ENCODE measurements at places on chromosomes 2 and 18.

GRCh38 chr2:62071760-62072680, 123.9 kb upstream of the B3GNT2 start:
- DNase-seq = no peak

DNA sequence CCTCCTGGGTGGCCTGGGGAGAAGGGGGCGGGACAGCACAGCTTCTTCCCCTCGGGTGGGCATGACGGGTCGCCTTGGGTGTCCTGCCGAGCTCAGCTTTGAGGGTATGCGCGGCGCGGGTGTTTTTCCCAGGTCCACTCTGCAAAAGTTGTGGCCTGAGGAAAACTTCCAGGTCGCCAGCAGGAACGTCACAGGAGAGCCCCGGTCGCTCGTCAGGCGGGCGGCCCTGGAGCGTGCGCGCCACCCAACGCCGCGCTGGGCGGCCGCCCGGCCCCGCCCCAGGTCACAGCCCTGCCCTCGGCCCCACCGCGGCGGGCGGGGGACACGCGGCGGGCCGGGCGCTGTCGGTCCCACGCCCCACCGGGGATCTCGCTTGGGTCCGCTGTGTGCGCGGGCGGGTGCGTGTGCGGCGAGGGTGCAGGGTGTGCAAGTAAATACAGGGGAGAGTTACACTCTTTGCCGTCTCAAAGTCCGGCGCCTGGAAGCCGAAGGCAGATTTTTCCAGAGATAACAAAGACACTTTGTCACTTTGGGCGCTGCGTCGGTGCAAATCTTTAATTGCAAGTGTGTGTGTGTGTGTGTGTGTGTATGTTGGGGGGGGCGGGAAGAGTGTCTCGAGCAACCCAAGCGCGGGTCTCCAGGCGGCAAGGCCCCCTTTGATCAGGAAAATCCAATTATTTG, 616 bp upstream of the SP5 start:
- no peak for DNase-seq

GRCh38 chr2:235661167-235661937, 167.5 kb downstream of the AGAP1 start:
- DNase-seq = no peak

DNA sequence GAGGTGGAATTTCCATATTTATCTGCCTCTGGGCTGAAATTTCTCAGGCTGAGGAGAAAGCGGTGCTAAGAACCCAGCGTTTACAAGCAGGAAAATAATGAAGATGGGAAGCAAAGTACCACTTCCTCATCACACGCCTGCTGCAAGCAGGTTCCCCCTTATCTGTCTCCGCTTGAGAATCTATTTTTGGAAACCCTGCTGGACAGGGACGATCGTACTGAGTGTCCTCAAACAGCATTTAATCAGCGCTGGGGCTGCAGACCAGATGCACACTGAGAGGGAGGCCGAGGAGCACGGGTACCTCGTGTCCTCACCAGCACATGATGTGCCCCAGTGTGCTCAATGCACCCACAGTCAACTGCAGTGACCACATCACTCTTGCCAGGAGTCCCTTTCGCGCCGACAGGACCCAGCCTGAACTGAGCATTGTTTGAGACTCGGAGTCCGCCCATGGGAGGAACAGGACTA, 160.4 kb downstream of the HDAC4 start:
- DNase-seq = no peak

DNA sequence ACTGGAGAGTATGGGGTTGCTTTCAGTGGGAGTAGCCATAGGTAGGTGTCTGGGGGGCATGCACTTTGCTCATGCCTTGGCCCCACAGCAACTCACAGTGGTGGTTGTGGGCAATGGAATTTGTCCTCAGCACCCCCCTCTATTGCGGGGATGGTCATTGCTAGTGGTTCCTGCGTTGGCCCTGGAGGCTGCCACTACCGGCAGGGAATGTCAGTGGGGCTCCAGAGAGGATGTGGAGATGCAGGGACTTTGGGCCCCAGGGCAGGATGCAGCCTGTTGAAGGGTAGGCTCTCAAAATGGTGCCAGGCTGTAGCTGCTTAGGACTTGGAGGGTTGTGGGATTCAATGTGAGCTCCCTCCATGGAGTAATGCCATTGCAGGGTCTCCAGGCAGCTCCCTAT, 125.0 kb downstream of the XRCC5 start:
- no peak for DNase-seq

- no peak for DNase-seq
These were observed 39.7 kb downstream of the MDH1 start for GRCh38 chr2:63628403-63628942.

GRCh38 chr2:158366342-158366741, 90.2 kb downstream of the CCDC148 start:
- no peak for DNase-seq

GRCh38 chr18:74638210-74638609, 40.5 kb downstream of the ZNF407 start:
- DNase-seq = no peak

GRCh38 chr18:55186588-55186987, 227.3 kb upstream of the CCDC68 start:
- DNase-seq = no peak

DNA sequence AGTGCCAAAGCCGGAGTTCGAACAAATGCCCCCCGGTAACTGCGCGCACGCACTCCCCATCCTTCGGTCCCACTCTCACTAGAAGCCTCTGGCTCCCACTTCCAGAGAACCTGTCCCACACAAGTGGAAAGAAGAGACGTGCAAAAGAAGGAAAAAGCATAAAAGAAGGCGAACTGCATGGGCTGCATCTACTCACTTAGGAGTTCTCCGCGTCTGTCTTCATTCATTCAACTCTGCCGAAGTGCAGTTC, 312 bp downstream of the NR4A2 start:
- DNase-seq = no peak

DNA sequence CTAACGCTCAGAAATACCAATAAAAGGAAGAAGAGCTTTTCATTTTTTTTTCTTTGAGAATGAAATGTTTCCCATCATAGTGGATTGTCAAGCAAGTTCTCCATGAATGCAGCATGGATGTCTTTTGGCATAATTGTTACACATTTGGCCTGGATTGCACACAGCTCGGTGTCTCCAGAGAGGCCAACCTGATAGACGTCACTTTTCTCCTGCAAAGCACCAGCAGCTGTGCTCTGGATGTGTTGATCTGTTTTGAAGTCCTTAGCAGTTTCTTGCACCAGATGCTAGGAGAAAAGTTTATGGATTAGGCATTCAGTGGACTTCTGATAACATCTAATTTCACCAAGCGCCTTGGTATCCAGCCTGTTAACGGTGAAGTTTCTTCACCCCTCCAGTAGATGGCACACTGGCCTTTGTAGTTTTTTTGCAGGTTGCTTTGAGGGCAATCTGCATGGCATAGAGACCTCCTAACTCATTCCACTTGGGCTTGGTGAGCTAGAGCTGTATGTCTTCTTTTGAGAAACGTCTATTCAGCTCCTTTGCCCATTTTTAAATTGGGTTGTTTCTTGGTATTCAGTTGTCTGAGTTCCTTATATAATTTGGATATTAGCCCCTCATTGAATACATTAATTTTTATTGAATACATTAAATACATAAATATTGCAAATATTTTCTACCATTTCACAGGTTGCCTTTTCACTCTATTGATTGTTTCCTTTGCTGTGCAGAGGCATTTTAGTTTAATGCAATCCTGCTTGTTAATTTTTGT, 59.7 kb downstream of the PTH2R start:
- no peak for DNase-seq

DNA sequence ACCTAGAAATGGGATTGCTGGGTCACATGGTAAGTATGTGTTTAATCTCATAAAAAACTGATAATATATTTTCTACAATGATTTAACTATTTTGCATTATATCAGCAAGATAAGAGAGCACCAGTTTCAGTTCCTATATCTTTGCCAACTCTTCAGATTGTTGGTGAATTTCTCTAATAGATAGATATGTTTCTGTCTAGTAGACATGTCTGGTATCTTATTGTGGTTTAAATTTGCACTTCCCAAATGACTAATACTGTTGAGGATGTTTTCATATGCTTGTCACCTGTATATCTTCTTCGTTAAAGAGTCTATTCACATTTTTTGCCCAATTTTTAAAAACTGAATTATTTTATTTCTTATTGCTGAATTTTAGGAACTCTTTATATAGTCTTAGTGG, 113.8 kb upstream of the UXS1 start:
- no peak for DNase-seq

DNA sequence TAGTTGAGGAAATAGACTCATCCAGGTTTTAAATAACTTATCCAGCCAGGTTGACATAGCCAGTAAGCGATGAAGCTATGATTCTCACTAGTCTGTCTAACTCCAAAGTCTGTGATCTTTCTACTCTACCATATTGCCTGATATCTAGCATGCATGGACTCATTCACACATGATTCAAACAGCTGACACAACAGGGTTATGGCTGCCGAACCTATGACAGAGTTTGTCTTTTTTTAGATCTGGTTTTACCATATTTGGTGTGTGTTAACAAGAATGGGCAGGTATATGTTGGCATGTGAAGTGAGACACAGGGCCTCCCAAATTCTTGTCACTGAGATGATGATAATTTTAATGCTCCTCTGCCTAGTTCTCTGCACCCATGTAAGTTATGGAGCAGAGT, 210.6 kb downstream of the BABAM2 start:
- DNase-seq = no peak

- no peak for DNase-seq
These were observed 265.3 kb upstream of the TCF4 start for GRCh38 chr18:55853268-55853667.
